ENCODE measurements at places on chromosomes 11 and 22.

DNA sequence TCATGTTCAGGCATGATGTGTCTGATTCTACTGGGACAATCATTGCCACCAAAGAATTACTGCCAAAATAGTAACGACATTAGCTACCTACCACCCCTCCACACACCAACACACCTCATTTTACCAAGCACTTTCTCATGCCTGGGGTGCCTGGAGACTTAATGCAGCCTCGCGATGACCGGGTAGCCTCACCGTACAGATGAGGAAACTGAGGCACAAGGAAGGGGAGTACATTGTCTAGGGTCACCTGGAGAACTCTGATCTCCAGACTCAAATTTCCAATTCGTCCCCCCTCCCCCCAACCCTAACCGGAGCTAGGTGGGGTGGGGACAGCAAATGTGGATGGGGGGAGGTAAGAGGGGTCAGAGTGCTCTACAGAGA is 2.7 kb upstream of the RTN4RL2 start:
- no peak for DNase-seq

DNA sequence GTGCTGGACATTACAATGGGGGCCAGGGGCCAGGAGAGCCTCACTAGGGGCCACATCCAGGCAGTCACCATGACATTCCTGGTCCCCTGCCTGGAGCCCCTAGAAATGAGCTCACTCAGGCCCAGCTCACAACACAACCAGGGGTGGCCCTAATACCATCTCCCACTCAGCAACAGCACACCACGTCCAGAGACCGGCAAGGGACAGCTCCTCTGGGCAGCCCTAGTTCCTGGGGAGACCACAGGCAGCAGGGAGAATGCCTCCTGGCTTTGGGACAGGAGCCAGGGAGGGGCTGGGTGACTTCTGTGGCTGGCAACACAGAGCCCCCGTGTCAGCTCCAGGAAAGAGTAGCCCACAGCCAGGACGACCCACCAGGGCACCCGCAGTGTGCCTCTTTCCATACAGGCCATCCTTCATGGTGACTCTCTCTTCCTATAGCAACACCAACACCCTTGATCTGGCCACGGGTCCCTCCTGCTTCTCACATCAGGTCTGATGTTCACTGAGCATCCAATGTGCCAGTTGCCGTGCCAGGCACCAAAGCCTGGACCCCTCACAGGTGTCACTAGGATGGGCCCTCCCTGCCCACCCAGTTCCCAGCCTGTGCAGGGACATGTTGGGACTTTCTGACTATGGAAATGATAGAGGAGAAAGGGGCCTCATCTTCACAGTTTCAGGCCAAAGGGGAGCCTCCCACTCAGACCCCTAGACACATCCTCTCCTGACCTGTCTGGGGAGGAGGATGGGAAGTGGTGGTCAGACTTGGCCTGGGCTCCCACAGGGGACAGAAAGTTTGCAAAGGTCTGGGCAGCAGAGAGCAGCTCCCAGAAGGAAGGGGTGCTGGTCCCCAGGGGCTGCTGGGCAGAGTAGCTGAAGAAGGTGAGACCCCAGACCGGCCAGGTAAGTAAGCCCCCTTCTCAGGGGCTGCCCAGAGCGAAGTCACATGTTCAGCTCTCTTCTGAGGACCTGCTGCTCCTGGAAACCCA is 43.2 kb downstream of the IGLL5 start:
- no peak for DNase-seq

DNA sequence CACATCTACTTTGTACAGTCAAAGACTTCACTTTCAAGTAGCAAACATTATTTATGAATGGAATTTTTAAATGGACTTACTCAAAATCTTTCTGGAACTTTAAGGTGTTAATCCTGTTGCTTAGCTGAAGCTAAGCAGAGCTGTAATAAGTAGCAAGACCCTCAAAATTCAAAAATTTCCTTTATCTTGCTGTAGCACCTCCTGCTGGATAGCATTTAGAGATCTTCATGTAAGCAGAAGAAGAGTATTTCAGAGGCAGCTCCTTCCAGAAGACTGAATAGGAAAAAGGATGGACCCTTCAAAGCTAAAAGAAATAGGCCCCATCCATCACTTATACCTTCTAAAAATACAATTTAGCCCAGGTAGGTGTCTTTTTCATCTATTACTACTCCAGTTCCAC is 3.4 kb downstream of the PHF21A start:
- DNase-seq: no peak

- peak; percentile 68 for DNase-seq
Observed at GRCh38 chr11:120235024-120235628, 4.8 kb upstream of the POU2F3 start.

GRCh38 chr11:117557361-117557760 is 229.7 kb downstream of the CEP164 start:
- no peak for DNase-seq

DNA sequence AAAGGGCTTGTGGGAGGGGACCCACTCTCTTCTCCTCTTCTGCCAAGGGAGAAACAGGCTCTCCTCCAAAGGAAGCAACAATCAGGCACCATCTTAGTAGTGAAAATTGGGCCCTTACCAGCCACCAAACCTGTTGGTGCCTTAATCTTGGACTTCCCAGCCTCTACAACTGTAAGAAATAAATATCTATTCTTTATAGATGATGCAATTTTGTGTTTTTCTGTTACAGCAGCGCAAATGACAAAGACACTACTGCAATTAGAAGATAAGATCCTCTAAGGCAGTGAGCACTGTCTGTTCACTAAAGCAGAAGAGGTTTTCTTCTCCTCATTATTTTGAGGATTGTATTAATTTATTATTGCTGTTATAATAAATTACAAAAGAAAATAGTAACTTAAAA is 691.4 kb upstream of the CCDC179 start:
- DNase-seq: no peak

- DNase-seq: no peak
Observed at GRCh38 chr22:42307806-42308563, 37.5 kb upstream of the TCF20 start.

DNA sequence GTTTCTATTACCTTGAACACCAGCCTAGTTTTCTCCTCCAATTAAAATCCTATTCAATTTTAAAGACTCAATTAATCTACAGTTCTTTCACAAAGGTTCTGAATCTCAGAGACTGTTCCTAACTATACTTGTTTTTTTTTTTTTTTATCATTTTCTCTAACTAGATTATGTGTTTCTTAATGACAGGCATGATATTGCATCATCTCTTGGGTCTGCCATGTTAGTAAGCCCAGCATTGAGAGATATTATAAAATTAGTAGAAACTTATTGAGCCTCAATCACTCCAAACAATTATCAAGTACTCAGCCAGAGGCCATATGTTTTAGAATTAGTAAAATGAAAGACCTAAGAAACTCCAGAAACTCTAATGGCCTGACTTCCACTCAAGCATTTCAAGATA is 28.1 kb upstream of the SLC5A12 start:
- DNase-seq: no peak

- no peak for DNase-seq
Observed at GRCh38 chr22:28560046-28560742, 119.4 kb downstream of the TTC28 start.

GRCh38 chr11:39780131-39780530 is 1679.3 kb downstream of the LRRC4C start:
- no peak for DNase-seq

- DNase-seq: no peak
Observed at GRCh38 chr11:77100166-77101042, 2.2 kb upstream of the OMP start.
